Left forelimb (tissue), 1 donor: ENCODE measurements at places on chromosomes 13 and 19.

GRCh38 chr19:46927106-46927505 lies 66.3 kb downstream of the ARHGAP35 start:
- DNase-seq = no peak

- DNase-seq = no peak
Measured at GRCh38 chr13:111431206-111431605, 110.8 kb downstream of the TEX29 start.

GRCh38 chr13:104648291-104648690 lies 1582.1 kb upstream of the SLC10A2 start:
- no peak for DNase-seq

GRCh38 chr19:1474011-1474764 lies 4.8 kb downstream of the C19orf25 start:
- DNase-seq = no peak

DNA sequence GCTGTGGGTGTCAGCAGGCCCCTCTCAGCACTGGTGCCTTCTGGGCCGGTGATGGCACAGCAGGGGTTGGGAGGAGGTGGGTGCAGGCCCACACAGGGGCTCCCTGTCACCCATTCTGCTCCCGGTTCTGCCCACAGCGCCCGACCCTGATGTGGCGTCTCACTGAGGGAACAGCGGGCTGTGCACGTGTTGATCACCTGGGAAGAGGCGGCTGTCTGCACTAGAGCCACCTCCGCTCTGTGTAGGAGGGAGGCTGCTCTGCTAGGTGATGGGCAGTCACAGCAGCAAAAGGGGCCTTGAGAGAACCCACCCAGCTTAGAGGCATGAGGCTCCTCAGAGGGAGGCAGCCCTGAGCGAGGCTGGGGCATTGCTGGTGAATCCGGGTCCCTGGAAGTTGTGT lies 39.2 kb upstream of the TUBGCP3 start:
- no peak for DNase-seq

GRCh38 chr19:18780631-18781030 lies 10.5 kb downstream of the COMP start:
- no peak for DNase-seq

DNA sequence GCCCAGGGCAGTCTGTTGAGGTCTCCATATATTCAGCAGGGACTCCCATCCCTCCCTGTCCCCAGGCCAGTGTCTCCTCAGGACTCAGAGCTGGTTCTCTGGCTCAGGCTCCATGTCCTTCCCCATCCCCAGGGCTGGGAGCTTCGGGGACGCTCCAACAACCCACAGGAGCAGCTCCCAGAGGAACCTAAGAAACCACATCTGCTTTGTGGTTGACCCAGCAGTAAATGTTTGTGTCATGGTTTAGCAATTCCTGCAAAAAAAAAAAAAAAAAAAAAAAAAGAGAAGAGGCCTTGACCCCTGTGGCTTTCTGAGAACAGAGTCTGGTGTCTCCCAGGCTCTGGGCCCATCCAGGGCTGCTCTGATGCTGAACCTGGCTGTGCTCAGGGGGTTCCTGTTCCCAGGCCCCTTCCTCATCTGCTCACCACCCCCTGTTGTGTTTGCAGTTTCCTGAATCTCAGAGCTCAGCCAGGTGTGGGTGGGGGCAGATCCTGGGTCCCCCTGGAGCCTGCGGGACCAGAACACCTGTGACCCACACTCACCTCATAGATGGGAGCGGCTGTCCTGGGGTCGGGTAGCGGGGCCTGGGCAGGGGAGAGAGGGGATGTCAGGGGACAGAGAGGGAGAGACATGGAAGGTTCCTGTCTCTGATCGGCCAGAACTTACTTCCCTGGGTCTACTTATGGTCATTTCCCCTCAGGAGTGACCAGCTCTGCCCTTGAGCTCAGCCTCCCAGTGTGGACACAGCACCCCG lies 25.2 kb upstream of the CEACAM1 start:
- DNase-seq = no peak

GRCh38 chr13:66977161-66977560 lies 253.0 kb downstream of the PCDH9 start:
- DNase-seq = no peak

DNA sequence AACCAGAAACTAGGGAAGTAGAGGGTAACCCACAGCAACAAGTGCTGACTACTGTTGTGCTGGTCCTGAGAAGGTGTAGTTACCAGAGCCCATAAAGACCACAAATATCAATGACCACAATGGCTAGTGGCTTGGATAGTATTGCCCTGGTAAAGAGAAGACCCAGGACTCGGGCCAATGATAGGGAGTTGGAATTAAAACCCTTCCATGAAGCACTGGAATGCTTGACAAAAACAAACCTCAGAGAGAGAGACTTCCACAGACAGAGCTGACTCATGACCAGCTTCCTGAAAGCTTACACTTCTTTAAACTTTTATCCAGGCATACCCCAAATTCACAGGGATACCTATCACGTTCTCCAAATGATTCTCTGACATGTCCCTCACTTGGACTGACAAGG lies 60.5 kb downstream of the WDR87 start:
- DNase-seq = no peak

- no peak for DNase-seq
Measured at GRCh38 chr19:39410017-39410830, 2.2 kb upstream of the PLEKHG2 start.

GRCh38 chr19:17576758-17577456 lies 21.5 kb downstream of the COLGALT1 start:
- DNase-seq = no peak

GRCh38 chr19:1373534-1374249 lies 10.0 kb upstream of the NDUFS7 start:
- no peak for DNase-seq

DNA sequence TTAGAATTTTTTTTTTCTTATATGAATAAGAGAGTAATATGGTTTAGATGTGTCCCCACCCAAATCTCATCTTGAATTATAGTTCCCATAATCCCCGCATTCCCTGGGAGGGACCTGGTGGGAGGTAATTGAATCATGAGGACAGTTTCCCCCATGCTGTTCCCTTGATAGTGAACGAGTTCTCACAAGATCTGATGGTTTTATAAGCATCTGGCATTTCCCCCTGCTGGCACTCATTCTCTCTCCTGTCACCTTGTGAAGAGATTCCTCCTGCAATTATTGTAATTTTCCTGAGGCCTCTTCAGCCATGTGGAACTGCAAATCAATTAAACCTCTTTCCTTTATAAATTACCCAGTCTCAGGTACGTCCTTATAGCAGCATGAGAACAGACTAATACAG lies 205.7 kb downstream of the MYO16 start:
- DNase-seq = no peak

DNA sequence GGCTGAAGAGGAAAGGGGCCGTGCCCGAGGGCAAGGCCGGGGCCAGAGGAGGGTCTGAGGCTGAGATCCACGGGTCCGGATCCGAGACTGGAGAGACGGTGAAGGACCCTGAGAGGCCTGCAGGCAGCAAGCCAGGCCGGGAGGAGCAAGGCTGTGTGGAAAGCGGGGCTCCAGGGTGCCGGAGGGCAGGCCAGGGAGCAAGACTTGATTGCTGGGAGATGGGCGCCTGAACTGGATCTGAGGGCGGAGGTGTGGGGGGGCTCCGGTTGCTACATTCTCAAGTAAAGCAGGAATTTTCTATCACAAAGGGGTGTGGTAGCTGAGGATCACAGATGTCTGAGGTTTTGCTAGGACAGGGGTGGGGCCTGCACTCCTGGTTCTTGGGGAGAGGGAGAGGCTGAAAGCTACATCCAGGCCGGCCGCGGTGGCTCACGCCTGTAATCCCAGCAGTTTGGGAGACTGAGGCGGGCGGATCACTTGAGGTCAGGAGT lies 3.8 kb downstream of the MAMSTR start:
- DNase-seq = no peak

DNA sequence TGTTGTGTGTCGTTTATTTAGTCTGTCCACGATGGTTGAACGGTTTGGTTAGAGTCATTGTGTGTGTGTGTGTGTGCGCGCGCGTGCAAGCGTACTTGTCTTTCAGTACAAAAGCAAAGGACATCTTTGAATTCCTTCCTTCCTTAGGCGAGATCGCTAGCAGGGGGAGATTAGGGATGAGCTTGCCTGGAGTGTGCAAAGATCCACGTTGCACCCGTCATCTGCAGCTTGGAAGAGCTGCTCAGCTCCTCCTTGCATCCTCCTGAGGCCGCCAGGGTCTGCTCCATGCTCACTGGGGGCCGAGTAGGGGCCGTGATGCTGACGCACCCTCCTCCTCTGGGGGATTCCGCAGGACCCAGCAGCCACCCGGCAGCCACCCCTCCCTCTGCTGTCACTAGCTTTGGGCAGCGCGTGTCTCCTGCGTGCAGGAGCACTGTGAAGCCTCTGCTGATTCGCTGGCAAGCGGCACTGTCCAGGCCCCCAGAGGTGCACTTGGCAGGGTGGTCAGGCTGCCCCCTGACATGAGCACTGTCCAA lies 137.3 kb downstream of the KDM4B start:
- no peak for DNase-seq

DNA sequence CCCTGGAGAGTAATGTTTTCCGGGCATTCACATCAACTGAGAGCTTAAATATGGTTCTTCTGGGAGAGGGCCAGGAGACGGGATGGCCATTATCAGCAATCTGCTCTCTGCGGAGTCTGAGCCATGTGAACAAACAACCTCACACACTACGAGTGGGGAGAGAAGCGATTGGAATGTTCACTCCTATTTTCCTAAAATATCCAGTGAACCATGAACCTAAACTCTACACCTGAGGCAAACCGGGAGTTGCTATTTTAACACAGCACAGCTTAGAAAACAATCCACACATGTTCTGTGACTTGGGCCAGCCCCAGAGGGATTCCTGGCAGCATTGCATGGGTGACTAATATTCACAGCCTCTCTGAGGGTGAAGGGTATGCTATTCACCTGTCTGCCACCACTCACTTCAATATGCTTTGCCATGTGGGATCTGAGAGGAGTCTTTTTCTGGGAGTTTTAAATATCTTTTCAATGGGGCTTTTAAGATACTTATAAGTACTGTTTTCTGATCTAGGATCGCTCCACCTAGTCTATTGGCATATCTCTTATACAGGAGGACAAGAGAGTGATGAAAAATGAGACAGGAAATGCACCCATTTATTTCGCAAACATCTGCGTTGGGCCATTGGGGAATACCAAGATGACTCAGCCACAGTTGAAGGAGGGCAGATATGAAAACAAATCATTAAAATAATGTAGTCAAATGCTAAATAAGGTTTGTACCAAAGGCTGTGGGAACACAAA lies 72.6 kb upstream of the SERP2 start:
- no peak for DNase-seq

DNA sequence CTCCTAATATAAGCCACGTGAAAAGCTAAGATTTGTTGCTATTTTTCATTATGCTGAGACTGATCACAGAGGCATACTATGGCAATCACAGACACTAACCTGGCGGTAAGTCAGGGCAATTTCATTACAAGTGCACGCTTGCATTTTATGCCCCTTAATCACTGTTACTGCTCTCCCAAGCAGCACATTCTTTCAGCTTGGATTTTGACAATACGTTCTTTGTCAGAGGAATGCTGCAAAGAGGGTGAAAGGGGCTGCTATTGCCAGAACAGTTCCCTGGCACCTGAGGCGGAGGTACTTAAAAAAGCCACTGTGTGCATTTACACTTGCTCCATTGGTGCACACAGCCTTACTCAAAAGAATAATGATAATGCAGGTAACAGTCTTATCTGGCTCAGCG lies 346.6 kb downstream of the RFC3 start:
- DNase-seq = no peak

GRCh38 chr13:85864963-85865530 lies 65.8 kb upstream of the SLITRK6 start:
- DNase-seq = no peak

DNA sequence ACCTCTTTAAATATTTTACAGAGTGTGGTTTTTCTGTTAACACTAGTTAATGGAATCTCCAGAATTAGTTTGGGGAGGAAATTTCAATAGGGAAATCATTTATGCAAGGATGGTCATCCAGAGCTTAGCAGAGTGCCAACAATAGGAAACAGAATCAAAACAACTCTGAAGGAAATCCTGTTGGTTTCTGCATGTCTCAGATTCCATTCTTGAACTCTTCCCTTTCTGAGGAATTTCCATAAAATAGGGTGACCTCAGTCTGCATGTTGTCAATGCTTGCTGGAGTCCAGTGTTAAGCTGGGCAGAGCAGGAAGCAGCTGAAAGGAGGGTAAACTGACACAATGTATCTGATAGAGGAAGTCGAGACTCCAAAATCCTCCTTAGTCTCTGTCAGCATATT lies 16.9 kb downstream of the CBY2 start:
- no peak for DNase-seq

- DNase-seq = no peak
Measured at GRCh38 chr13:43277142-43277541, 253.8 kb downstream of the DNAJC15 start.

GRCh38 chr19:9917321-9917720 lies 19.0 kb downstream of the OLFM2 start:
- no peak for DNase-seq

DNA sequence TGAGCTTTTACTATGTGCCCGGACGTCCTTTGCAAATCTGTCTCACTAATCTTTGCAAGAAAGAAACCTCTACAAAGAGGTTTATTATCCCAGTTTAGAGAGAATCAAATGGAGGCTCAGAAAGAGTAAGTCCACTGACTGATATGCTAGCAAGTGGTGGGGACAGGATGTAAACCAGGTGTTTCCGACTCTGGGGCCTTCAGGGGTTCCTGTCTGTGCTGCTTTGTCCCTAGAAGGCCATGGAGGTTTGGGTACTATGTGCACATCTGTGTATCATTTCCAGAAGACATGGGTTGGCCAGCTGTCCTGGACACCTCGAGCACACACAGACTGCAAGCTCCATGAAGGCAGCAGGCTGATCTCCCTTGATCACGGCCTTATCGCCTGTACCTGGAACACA lies 1.2 kb upstream of the KPTN start:
- DNase-seq = no peak

GRCh38 chr13:97539651-97540610 lies 106.0 kb downstream of the RAP2A start:
- no peak for DNase-seq

GRCh38 chr19:4015705-4016402 lies 8.3 kb downstream of the PIAS4 start:
- no peak for DNase-seq

DNA sequence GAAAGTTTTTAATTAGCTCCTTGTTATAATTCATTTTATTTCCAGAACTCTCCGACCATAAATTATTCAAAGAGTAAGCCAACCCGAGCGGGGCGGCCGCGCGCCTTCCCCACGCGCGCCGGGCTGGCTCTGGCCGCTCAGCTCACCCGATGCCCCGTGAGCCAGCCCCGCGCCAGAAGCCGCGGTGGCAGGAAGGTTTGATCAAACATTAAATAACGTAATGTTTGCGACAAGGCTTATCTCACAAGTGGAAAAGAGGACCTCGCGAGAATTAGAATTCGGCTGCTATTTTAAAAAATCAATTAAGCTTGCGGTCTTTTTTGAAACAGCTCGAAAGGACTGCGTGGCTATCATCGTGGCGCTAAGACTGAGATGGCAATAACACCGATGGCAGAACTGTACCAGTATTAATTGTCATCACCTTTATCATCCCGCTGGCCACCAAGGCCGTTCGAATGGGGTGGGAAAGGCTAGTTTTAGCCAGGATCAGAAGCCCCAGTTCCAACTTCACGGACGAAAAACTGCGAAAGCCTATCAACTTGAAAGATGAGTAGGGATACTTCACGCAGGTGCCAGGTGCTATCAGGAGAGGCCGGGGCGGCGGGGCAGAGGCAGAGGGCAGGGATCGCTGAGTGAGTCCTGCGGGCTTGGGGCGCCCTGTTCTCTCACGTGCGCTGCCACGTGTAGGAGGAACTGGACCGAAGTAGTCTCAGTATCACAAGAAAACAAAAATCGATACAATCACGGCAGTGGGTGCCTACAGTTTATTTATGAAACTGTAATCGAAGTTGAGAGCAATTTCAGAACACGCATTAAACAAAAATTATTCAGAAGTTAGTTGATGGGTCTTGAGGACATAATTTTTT lies 6.4 kb downstream of the POU4F1 start:
- no peak for DNase-seq
